ENCODE measurements at places on chromosomes 7 and 10. TPM values are rescaled to one million over a fixed set of nuclear protein-coding genes. Genes with fewer than 3 reads are reported as not detected.

- H3K36me3 ChIP-seq = no peaks in the 10 kb centered on the region
- peaks cover 47% of the 10 kb centered on the region for H3K4me1 ChIP-seq
- DNase-seq = no peak
- no peaks in the 10 kb centered on the region for H3K27me3 ChIP-seq
- no peak overlapping the region for H3K4me3 ChIP-seq
- no peak overlapping the region for H3K27ac ChIP-seq
Observed at GRCh38 chr7:2095436-2095835, 137.3 kb downstream of the MAD1L1 start.

DNA sequence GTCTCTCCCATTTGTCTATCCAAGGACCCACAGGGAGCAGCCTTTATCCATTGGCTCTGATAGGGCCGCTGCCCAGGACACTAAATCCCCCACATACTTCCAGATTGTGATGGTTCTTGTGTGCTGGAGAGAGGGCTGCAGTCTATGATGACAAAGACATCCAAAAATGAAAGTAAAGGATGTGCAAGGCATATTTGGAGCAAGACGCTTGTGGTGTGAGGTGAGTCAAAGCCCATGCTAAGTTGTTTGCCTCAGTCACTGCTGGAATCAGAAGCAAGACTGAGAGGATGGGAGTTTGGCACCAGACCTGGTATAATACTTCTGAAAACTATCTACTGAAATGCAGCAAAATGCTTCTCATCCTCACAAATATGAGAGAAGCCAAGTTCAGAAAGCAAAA is 22.7 kb downstream of the ZNF22 start:
- peaks cover 5% of the 10 kb centered on the region for H3K27me3 ChIP-seq
- H3K27ac ChIP-seq = no peak overlapping the region
- H3K4me3 ChIP-seq = no peak overlapping the region

- H3K4me3 ChIP-seq = no peak overlapping the region
- no peaks in the 10 kb centered on the region for H3K36me3 ChIP-seq
- no peak for DNase-seq
- peaks cover 2% of the 10 kb centered on the region for H3K27me3 ChIP-seq
Observed at GRCh38 chr10:33871061-33871956, 536.8 kb upstream of the NRP1 start.

- no peak for DNase-seq
- H3K4me1 ChIP-seq = peaks cover 6% of the 10 kb centered on the region
- no peak overlapping the region for H3K27ac ChIP-seq
- H3K27me3 ChIP-seq = no peaks in the 10 kb centered on the region
- H3K36me3 ChIP-seq = peaks cover 15% of the 10 kb centered on the region
Observed at GRCh38 chr7:127895814-127896280, 135.4 kb downstream of the LRRC4 start.

- H3K4me3 ChIP-seq = no peak overlapping the region
- H3K27me3 ChIP-seq = no peaks in the 10 kb centered on the region
- H3K27ac ChIP-seq = no peak overlapping the region
- H3K4me1 ChIP-seq = no peaks in the 10 kb centered on the region
- no peak for DNase-seq
Observed at GRCh38 chr7:79298145-79298760, 155.2 kb downstream of the MAGI2 start.

DNA sequence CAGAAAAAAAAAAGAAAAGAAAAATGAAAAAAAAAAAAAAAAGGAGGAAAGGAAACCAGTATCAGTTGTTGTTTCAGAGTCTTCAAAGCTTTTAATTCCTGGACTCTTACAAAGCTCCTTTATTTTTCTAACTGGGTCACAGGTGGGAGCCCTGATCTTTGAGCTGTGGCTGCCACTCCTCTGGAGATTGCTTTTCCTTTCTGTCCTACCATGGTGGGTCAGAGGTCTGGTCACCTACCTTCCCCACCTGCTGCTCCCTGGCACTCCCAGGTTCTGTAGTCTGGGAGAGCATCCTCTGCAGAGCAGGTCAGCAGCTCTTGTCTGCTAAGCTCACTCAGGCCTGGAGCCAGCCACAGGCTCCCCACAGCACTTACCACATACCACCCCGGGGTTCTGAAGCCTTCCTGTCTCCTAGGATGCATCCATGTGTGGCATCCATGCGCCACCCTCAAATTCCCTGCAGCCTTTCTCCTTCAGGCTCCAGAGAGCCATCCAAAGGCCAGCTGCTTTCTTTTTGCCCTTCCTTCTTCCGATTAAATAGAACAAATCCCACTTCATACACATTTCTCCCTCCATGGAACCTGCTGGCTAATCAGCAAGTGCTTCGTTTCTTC is 73.2 kb upstream of the TPK1 start:
- no peak for DNase-seq
- peaks cover 2% of the 10 kb centered on the region for H3K27me3 ChIP-seq
- no peak overlapping the region for H3K4me3 ChIP-seq
- H3K4me1 ChIP-seq = peaks cover 15% of the 10 kb centered on the region
- no peak overlapping the region for H3K27ac ChIP-seq

GRCh38 chr10:91512458-91512857 is 102.3 kb downstream of the HECTD2 start:
- no peak for DNase-seq
- no peak overlapping the region for H3K4me3 ChIP-seq
- no peaks in the 10 kb centered on the region for H3K36me3 ChIP-seq
- no peaks in the 10 kb centered on the region for H3K27me3 ChIP-seq

Gene TBXAS1
- 8.8 TPM for total RNA-seq

Gene LIPK
- total RNA-seq = not detected

Gene CDK1
- total RNA-seq = 132 TPM

DNA sequence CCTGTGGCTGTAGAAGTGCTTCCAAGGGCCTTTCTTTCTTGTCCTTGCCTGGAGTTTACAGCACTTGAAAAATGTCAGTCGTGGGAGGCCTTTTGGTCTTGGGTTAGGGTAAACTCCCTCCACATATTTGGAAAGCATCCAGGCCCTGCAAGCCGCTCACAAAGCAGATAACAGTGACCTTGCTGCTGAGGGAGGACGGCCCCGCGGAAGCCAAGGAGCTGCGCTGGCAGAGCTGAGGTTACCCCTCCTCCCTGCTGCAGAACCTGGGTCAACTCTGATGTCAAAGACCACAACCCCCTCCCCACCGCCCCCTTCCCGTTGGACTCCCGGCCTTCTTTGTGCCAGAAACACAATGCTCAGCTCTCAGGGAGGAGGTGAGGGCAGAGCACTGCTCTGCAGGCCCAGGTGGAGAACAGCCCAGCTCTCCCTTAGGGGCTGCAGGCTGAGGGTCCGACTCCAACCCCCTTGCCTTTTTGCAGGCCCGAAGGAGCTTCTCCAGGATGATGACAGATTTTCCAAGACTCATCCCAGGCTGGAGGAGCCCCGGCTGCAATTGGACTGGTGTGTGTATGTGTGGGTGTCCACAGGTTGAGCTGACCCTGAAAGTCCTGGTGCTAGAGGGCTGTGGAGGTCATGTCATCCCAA is 957.6 kb upstream of the ZNF722 start:
- H3K4me3 ChIP-seq = no peak overlapping the region
- H3K27me3 ChIP-seq = no peaks in the 10 kb centered on the region
- no peak for DNase-seq
- no peaks in the 10 kb centered on the region for H3K4me1 ChIP-seq

- H3K36me3 ChIP-seq = peaks cover 16% of the 10 kb centered on the region
- peaks cover 29% of the 10 kb centered on the region for H3K4me1 ChIP-seq
- DNase-seq = no peak
- no peak overlapping the region for H3K27ac ChIP-seq
- H3K27me3 ChIP-seq = no peaks in the 10 kb centered on the region
- no peak overlapping the region for H3K4me3 ChIP-seq
Observed at GRCh38 chr7:11130012-11130411, 156.3 kb downstream of the PHF14 start.

DNA sequence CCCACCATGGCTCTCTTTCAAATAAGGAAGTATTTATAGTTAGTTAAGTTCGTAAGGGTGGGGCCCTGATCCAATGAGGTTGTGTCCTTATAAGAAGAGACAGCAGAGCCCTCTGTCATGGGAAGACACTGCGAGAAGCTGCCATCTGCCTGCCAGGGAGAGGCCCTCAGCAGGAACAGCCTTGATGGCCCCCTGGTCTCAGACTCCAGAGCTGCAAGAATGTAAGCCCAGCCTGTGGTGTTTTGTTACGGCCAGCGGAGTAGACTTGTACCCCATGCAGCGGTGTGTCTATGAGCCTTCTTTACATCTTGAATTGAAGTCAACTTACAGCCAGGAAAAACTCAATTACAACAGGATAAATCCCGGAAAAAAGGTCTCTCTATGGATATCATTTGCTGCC is 14.3 kb upstream of the LARP4B start:
- peaks cover 6% of the 10 kb centered on the region for H3K27me3 ChIP-seq
- H3K27ac ChIP-seq = no peak overlapping the region
- no peak for DNase-seq
- peaks cover 15% of the 10 kb centered on the region for H3K4me1 ChIP-seq
- no peaks in the 10 kb centered on the region for H3K36me3 ChIP-seq

- no peaks in the 10 kb centered on the region for H3K27me3 ChIP-seq
- DNase-seq = no peak
- H3K4me3 ChIP-seq = no peak overlapping the region
- no peak overlapping the region for H3K27ac ChIP-seq
- H3K36me3 ChIP-seq = no peaks in the 10 kb centered on the region
Observed at GRCh38 chr10:75246506-75246905, 10.7 kb upstream of the COMTD1 start.

DNA sequence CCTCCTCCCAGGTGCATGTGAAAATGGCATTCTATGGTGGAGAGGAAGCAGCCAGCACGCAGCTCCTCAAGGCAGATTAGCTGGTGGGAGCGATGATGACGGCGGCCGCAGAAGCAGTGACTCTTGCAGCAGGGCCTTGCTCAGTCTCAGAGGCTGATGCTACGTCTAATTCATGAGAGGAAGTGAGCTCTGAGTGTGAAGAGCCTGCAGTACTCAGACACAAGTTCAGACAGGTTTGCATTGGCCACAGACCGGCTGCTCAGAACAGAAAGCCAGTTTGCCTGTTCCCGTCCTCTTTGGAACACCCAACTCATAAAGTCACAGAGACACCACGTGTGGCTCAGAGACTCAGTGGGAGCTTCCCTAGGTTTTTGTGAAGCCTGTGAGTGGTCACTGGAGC is 136.5 kb downstream of the ADARB2 start:
- H3K4me1 ChIP-seq = no peaks in the 10 kb centered on the region
- no peak overlapping the region for H3K27ac ChIP-seq
- DNase-seq = no peak
- H3K4me3 ChIP-seq = no peak overlapping the region

Gene SHH
- total RNA-seq = not detected

DNA sequence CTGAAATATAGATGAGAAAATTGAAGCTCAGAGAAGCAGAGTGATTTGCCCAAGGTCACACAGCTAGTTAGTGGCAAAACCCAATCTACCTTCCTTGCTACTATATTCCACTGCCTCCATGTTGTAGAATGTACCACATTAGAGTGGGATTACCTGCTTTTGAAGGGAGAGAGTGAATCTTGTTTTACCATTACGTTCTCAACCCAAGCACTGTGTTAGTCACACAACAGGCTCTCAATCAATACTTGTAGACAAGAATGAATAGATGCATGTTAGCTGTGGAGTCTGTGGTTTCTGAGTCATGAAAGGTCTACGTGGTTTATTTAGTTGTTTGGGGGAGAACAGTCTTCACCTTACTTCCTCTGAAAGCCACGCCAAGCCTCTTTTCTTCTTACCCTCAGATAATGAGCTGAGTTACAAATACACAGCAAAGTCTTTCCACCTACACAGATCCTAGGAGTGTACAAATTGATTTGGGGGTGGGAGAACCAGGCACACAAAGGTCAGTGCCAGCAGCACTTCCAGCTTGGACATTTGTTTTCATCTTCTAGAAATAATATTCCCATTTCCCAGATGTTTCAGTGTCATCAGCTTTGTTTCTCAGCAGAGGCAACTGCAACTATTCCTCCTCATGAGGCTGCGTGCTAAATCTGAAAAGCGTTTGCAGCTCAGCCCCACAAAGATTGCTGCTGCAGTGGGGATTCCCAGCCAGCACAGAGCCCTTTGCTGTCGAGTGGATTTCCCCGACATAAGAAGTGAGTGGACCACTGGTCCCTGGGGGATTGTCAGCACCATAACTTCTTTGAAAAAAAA is 71.5 kb upstream of the ADO start:
- DNase-seq = peak; percentile 81
- H3K27ac ChIP-seq = no peak overlapping the region
- H3K4me1 ChIP-seq = peaks cover 16% of the 10 kb centered on the region
- peaks cover 10% of the 10 kb centered on the region for H3K27me3 ChIP-seq

- peaks cover 1% of the 10 kb centered on the region for H3K4me1 ChIP-seq
- DNase-seq = no peak
- no peaks in the 10 kb centered on the region for H3K27me3 ChIP-seq
- no peak overlapping the region for H3K4me3 ChIP-seq
- H3K27ac ChIP-seq = no peak overlapping the region
Observed at GRCh38 chr10:79379512-79380124, 32.3 kb downstream of the PPIF start.

GRCh38 chr10:131271195-131271880 is 40.2 kb downstream of the TCERG1L start:
- H3K4me3 ChIP-seq = no peak overlapping the region
- H3K36me3 ChIP-seq = no peaks in the 10 kb centered on the region
- no peak overlapping the region for H3K27ac ChIP-seq
- DNase-seq = no peak

GRCh38 chr10:34999532-34999931 is 90.6 kb downstream of the CUL2 start:
- H3K27me3 ChIP-seq = no peaks in the 10 kb centered on the region
- no peak for DNase-seq
- no peak overlapping the region for H3K4me3 ChIP-seq
- H3K4me1 ChIP-seq = peaks cover 7% of the 10 kb centered on the region
- no peak overlapping the region for H3K27ac ChIP-seq

DNA sequence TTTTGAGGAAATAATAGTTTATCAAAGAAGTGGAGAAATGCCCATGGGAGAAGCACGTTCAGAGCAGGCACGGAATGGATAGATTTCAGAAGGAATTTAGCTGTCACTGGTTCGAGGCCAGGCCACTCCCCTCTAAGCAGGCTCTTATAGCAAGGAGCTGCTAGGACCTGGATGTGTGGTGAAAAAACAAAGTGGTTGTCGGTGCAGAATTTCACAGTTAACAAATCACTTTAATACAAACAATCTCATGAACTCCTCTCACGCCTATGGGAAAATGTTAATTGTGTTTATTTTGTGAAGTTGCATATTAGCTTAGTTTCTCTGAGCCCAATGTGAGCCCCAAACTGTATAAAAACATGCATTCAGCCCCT is 176.3 kb downstream of the PKD1L1 start:
- no peaks in the 10 kb centered on the region for H3K36me3 ChIP-seq
- DNase-seq = no peak
- H3K4me3 ChIP-seq = no peak overlapping the region
- H3K27me3 ChIP-seq = peaks cover 2% of the 10 kb centered on the region
- no peak overlapping the region for H3K27ac ChIP-seq

Gene WIPF3
- total RNA-seq = not detected

GRCh38 chr7:101258243-101258731 is 13.4 kb upstream of the FIS1 start:
- no peak overlapping the region for H3K4me3 ChIP-seq
- H3K4me1 ChIP-seq = no peaks in the 10 kb centered on the region
- DNase-seq = no peak
- H3K27ac ChIP-seq = no peak overlapping the region
